ENCODE measurements at places on chromosomes 5 and 9. TPM values are rescaled to one million over a fixed set of nuclear protein-coding genes. Genes with fewer than 3 reads are reported as not detected.

TRIM36 gene
- total RNA-seq = 0.74 TPM

SARDH gene
- total RNA-seq = 81.5 TPM

SLC27A6 gene
- not detected for total RNA-seq

F2RL2 gene
- total RNA-seq = 0.42 TPM

RALGPS1 gene
- 2.5 TPM for total RNA-seq

PCDHA1 gene
- total RNA-seq = not detected

DPM2 gene
- 10.6 TPM for total RNA-seq

PRUNE2 gene
- total RNA-seq = 2.0 TPM

SEC24A gene
- total RNA-seq = 42.2 TPM

All from right lobe of liver (tissue), 6 donors.